ENCODE measurements at places on chromosomes 7 and 10.

DNA sequence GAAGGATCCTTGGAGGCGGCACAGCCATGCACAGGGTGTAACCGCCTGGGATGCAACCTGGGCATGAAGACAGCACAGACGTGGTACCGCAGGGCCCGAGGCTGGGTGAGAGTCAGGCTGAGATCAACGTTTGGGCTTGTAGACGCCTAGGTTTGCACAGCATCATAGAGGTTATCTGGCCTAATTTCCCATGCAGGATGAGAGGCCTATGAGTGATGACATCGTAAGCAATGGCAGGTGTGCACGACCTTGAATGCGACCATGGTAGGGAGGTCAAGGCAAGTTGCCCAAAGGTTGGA is 7.5 kb downstream of the CALML3 start:
- no peak for DNase-seq

DNA sequence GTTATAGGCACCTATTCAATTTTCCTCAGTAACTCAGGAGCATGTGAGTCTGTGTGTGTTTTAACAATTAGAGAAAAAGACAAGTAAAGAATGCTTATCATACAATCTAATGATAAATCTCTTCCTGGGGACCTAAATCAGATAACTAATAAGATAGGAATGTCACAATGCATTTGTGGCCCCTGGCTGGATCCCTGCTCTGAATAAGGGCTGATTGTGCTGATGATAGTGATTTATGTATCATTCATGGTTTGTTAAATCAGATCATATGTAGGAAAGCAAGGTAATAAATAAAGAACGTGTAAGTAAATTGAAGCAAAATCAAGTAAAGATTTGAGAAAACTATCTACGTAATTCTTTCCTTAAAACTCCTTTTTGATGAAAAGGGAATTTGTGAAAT is 145.9 kb downstream of the C7orf25 start:
- DNase-seq = no peak

DNA sequence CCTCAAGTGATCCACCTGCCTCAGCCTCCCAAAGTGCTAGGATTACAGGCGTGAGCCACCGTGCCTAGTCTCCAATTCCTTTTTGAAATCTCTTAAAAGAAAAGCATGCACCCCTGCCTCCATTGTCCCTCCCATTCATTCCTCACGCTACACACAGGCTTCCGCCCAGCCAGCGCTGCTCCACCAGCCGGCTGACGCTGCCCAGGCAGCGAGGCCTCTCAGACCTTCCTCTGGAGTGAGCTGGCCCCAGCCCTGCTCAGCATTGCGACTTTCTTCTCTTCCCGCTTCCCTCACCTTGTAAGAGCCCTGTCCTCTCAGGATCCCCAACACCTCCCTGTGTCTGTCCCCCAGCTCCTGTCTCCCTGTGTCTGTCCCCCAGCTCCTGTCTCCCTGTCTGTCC is 23.6 kb downstream of the RGS10 start:
- DNase-seq = no peak

DNA sequence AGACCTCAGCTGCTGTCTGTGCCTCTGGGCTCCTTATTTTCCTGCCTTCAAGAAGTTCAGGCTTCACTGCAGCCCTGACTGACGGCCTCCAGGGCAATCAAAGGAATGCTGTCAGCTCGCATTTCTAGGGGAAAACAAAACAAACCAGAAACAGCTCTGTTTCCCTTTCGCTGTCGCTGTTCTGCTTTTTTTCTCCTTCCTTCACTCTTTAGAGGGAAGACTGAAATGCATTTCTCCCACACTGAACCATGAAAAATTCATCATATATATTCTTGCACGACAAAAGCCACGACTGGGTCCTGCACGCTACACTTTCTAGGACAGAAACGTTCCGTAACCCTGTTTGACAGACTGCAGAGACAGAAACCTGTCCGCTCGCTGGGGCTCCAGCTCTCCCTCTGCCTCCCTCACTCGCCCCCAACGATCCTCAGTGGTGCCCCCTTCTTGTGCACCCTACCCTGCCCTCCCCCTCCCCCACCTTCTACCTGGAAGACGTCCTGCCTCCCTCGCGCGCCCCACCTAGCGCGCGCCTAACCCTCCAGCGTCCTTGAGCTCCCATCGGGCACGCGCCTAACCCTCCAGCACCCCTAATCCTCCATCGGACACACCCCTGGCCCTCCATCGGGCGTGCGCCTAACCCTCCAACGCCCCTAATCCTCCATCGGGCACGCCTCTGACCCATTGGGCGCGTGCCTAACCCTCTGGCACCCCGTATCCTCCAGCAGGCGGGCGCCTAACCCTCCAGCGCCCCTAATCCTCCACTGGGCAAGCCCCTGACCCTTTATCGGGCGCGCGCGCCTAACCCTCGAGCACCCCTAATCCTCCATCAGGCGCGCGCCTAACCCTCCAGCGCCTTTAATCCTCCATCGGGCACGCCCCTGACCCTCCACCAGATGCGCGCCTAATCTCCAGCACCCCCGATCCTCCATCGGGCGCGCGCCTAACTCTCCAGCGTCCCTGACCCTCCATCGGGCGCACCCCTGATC is 37.1 kb downstream of the SVOPL start:
- peak; percentile 22 for DNase-seq

- no peak for DNase-seq
Measured at GRCh38 chr10:97279121-97279815, 13.2 kb downstream of the ARHGAP19 start.

- no peak for DNase-seq
Measured at GRCh38 chr7:48305661-48306060, 134.4 kb downstream of the ABCA13 start.

GRCh38 chr10:90447831-90448230 is 410.0 kb downstream of the HTR7 start:
- DNase-seq = peak; percentile 65
